Erythroblast (primary cell): ENCODE measurements at places on chromosomes 7 and 10.

DNA sequence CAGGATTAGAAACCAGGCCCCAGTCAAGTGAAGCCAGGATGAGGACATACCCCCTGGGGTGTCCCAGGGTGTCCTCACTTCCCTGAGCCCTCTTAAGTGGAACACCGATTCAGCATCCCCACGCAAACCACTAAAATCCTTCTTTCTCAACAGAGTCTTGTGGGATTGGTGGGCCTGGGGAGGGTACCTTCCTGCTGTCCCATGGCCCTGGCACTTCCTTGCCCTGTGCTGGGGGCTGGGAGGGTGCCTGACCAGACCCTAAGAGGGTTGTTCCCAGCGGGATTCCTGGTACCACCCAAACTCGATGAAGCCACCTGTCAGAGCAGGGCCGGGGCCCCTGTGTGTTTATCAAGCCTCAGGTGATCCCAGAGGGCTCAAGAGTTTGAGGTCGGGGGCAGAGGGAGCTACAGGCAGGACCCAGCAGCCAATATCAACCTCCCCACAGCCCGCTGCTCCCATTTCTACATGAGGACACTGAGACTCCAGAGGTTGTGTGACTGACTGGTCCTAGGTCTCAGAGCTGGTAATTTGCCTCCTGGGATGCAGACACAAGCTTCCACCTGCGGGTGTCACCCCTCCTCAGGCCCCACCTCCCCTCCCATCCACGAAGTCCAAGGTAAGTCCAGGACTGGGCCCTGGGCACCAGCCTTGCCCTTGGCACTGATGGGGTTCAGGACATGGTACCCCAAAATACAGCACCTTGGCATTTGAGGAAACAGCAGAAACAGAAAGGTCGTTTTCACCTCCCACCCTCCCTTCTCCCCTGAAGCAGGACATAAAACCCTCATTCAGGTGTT lies 31.4 kb downstream of the OAT start:
- DNase-seq = no peak

- no peak for DNase-seq
Observed at GRCh38 chr10:118974951-118975350, 54.6 kb upstream of the NANOS1 start.

GRCh38 chr10:130481076-130481930 lies 345.1 kb downstream of the GLRX3 start:
- no peak for DNase-seq

DNA sequence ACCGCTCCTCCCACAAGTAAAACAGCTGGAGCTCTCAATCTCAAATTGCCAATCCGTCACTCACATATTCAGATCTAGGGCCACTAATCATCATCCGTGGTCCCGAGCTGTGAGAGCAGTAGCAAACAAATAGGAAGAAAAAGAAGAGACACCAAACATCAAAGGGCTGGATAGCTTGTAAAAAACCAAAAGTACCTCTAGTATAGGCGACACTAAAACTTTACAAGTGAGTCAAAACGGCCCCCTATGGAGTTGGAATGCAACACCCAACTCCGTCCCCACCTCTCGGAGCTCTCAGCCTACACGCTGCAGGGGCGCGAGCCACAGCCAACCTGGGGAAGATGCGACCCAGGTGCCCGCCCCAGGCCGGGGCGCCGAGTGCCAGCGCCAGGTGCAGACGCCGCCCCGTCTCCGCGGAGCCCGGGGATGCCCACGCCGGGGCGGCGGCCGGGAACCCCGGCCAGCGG lies 581 bp downstream of the FAM3C start:
- DNase-seq = peak; percentile 64

DNA sequence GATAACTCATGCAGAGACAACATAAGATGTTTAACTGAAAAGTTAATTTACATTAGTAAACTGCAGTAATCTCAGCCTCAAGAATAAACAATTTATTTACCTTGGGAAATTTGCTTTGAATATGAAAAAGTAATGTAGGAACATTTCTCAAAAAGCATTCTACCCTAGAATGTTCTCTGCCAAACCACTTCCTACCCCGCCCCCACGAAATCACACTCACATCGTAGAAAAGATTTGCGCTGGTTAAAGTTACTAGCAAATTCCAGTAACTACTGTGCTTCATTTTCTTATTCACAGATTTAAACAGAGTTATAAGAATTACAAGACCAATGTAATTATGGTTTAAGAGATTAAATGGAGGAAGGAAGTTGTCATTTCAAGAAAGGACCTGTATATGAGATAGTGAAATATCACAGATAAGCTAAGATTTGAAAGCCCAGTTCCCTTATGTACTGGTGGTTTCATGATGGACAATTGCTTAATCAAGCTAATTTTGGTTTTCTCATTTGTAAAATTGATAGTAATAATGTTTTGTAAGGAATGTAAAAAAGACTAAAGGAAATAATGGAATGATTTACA lies 175.4 kb downstream of the GNAI1 start:
- no peak for DNase-seq

DNA sequence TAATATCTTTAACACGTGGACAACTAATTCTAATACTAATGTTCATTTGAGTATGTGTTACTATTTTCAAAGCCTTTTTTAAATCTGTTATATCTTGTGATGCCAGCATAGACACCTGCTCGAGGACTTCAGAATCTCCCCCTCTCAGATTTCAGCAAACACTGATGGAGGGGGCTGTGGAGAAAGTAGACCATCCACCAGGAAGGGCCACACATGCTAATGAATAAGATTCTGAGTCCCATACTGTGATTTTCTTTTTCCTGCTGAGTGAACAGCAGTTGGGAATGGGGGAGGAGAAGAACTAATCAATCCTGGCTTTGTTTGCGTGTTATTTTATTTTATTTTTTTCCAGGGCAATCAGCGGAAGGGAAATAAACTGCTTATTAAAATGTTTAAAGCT lies 157.9 kb upstream of the CSTF2T start:
- no peak for DNase-seq

DNA sequence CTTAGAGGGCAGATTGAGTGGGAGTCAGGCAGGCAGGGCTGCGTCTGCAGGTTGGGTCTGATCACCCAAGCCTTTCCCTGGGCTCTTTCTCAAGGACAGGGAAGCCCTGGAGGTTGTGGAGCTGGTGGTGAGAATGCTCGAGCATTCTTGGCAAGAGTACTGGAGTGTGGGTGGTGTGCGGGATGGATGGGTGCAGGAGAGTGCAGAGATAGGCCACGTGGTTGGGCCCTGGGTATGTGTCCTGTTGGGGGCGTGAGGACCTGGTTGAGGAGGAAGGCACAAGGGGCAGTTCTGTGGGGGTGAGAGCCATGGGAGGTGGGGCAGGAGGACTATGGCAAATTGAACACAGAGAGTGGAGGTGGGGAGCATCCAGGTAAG lies 135.9 kb downstream of the PTPN20 start:
- no peak for DNase-seq

- no peak for DNase-seq
Observed at GRCh38 chr7:16813232-16813616, 8.4 kb upstream of the AGR2 start.

- DNase-seq = no peak
Observed at GRCh38 chr7:71679480-71679879, 547.5 kb downstream of the GALNT17 start.

DNA sequence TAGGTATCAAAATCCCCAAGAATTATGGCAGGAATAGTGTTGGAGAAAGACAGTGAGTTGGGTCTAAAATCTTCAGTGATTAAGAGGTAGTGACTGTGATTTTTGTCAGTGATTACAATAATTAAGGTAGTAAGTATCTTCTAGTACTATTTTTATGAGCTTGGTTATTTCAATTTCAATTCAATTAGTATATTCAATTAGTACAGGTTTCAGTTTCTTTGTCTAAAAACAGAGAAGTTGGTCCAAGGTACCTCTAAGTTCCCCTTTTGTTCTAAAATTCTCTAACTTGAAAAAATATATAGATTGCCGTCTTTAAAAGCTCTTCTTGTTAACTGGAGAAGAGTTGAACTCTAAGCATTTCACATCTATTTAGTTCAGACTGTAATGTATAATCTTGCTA lies 82.9 kb downstream of the OTUD1 start:
- DNase-seq = no peak

DNA sequence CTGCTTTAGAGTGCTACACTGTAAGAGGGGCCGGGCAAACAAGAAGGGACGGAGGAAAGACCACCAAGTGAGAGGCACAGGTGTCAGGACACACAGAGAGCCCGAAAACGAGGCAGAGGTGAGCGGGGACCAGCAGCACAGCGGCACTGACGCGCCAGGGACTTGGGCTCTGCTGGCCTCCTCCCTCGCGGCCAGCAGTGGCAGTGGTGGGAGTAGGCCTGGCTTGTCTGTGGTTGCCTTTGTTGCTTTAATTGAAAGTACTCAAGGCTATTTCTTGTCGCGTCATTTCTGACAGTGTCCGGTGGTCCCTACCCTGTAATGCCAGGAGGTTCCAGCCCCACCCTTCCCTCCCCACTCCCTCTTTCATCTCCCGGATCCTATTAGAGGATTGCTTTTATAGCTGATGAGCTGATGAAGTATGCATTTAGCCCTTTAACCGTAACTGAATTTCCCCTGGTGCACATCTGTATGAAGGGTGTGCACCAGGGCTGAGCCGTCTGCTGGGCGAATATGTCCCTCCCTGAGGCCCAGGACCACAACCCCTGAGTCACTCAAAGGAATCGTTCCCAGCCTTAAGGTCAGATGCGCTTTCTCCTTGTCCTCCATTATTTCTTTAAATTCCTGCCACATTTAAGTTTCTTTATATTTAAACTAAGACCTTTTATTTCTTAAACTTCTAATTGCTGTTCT lies 39.5 kb upstream of the FAM20C start:
- DNase-seq = no peak

- no peak for DNase-seq
Observed at GRCh38 chr7:129161524-129162225, 17.2 kb downstream of the TSPAN33 start.

GRCh38 chr10:49540056-49540797 lies 1.3 kb upstream of the ERCC6 start:
- DNase-seq = no peak

GRCh38 chr10:30386801-30387588 lies 37.9 kb upstream of the MTPAP start:
- no peak for DNase-seq

- DNase-seq = no peak
Observed at GRCh38 chr7:115106316-115106715, 184.4 kb downstream of the MDFIC start.

GRCh38 chr7:43749383-43749940 lies 9.0 kb upstream of the BLVRA start:
- DNase-seq = no peak

DNA sequence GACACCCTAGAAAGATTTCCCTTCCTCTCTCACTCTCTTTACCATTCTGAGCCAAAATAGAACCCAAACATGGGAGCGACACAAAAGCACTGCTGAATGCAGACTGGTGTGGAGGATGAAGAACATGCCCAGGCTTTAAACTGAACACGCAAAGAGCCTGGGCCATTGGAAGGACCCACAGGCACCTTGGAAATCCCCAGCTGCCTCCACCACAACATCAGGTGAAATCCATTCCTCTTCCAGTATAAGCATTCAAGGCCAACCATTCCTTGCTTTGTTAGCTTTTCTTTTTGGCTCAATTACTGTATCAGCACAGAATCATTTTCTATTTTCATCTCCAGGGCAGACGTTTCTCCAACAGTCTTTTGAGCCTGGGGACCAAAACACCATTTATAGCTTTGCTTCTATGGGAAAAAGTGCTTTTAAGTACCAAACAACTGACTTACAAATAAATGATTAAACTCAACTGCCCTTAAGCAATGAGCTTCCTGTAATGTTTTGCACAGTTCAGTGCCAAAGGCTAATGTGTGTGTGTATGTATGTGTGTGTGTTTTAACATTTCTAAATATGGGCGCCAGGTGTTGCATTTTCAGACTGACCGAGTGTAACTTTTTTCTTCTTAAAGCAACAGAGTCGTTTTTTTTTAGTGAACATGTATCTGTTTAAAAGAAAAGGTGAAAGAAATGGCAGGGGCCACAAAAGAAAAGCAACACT lies 16.2 kb upstream of the BLNK start:
- no peak for DNase-seq

DNA sequence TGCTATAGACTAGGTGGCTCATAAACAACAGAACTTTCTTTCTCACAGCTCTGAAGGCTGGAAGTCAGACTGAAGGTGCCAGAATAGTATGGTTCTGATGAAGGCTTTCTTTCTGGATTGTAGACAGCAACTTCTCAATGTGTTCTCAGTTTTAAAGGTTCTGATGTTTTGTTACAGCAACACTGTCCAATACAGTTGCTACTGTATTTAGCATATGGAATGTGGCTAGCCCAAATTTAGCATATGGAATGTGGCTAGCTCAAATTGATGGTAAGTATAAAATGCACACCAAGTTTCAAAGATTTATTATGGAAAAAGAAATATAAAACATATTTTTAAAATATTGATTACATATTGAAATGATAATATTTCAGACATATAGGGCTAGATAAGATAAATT lies 145.3 kb downstream of the MBL2 start:
- DNase-seq = no peak

- DNase-seq = no peak
Observed at GRCh38 chr7:4667776-4668509, 14.2 kb upstream of the FOXK1 start.

GRCh38 chr10:132021046-132021445 lies 39.3 kb upstream of the BNIP3 start:
- DNase-seq = no peak

- no peak for DNase-seq
Observed at GRCh38 chr7:144866189-144866588, 30.3 kb upstream of the TPK1 start.

GRCh38 chr10:77763453-77764430 lies 126.1 kb upstream of the KCNMA1 start:
- no peak for DNase-seq

DNA sequence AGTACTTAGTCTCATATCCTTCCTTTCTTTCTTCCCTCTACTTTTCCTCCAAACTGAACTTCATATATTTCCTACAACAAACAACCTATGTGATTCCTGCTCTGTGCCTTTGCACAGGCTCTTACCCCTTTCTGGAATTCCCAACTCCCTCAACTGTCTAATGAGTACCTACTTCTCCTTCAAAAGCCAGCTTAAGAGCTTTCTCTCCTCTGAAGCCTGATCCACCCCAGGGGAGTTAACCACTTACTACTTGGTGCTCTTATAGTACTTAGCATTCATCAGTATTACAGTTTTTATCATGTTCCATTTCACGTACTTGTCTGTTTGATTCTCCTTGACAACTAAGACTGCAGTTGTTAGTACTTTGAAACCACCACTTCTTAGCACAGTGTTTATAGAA lies 246.1 kb downstream of the LRRTM3 start:
- DNase-seq = no peak

- DNase-seq = no peak
Observed at GRCh38 chr7:101631224-101631714, 2.2 kb upstream of the MYL10 start.

DNA sequence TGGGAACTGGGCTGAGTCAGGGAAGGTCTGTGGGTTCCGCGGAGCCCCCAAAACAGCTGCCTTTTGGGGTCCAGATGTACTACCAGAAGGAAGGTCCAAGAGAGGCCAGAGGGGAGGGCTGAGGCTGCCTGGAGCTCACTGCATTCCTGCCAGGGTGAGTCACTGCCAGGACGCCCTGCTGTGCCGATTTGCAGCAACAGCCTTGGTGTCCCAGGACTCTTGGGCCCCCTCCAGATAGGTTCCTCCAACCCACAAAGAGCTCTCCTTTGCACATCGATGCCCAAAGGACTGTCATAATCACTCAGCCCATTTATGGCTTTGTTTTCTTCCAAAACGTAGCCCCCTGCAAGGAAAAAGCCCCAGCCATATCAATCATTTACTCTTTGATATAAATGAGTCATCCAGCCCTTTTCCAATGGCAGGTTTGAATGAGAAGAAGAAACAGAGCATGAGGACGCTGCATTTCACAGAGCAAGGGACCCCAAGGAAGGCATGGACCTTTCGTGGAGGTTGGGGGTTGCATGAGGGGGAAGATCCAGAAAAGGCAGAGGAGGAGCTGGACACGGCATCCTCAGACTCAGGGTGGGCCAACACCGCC lies 32.2 kb upstream of the COL13A1 start:
- DNase-seq = no peak
